Panc1 (cell line): ENCODE measurements at places on chromosomes 12 and 14. TPM values are rescaled to one million over a fixed set of nuclear protein-coding genes. Genes with fewer than 3 reads are reported as not detected.

- DNase-seq = no peak
Observed at GRCh38 chr12:79358716-79359300, 332.0 kb downstream of the PAWR start.

DNA sequence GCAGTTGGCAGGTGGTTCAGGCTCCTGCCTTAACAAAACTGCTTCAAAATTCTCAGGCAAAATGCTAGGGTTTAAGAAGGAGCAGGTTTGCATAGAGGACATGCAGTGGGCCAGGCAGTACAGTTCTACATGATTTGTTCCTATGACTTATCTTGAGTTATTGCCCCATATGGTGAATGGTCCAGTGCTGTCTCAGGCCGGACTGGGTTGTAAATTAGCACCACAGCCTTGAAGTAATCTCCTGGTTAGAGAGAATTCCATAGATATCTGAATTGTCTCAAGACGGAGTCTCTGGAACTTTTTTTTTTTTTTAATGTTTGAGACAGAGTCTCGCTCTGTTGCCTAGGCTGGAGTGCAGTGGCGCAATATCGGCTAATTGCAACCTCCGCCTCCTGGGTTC is 11.8 kb upstream of the PRPF39 start:
- DNase-seq = no peak

GRCh38 chr14:74085047-74085637 is 386 bp downstream of the LIN52 start:
- no peak for DNase-seq

- no peak for DNase-seq
Observed at GRCh38 chr12:4819654-4820053, 90.1 kb upstream of the KCNA1 start.

- no peak for DNase-seq
Observed at GRCh38 chr12:55729819-55730818, 1.3 kb upstream of the CD63 start.

DNA sequence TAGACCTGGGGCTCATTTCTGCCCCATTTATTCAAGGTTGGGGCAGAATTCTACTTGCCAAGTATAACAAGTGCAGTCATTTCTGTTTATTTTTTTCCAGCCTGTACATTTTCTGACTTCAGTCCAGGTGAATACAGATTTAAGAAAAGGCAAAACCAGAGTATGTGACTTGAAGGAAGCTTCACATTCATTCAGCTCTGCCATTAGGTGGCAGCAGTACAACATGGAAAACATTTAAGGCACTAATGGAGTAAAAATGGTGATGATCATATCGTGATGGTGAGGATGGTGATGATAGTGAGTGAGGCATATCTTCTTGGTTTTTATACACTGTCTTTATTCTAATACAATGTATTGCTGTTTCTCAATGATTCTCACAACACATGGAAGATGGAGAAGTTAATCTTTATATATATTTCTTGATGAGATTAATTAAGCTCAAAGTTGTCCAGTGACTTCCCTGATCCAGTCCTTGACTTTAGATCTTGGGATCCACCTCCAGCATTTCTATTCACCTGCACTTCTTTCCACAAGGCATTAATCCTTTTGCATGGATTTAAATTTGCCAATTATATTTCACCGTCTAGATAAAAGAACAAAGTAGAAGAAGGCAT is 176.7 kb upstream of the SEL1L start:
- DNase-seq = peak; percentile 5

GRCh38 chr14:67502867-67503266 is 14.3 kb upstream of the TMEM229B start:
- no peak for DNase-seq

DNA sequence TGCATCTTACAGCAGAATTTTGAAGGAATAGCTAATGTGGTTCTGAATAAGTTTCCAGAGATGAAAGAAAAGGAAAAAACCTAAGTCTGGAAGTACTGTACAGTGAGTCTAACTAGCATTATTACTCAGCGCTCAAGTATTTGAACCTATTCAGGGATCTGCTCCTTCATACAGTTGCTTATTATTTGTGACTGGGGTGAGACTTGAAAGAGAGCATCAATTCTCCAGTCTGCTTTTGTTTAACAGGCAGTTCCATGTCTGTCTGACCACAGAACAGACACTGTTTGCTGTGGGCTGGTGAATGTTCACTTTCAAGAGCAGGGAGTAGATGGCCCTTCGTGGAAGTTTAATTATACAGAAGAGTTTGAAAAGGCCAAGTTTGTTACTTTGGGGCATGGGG is 9.3 kb downstream of the ETV6 start:
- no peak for DNase-seq

DNA sequence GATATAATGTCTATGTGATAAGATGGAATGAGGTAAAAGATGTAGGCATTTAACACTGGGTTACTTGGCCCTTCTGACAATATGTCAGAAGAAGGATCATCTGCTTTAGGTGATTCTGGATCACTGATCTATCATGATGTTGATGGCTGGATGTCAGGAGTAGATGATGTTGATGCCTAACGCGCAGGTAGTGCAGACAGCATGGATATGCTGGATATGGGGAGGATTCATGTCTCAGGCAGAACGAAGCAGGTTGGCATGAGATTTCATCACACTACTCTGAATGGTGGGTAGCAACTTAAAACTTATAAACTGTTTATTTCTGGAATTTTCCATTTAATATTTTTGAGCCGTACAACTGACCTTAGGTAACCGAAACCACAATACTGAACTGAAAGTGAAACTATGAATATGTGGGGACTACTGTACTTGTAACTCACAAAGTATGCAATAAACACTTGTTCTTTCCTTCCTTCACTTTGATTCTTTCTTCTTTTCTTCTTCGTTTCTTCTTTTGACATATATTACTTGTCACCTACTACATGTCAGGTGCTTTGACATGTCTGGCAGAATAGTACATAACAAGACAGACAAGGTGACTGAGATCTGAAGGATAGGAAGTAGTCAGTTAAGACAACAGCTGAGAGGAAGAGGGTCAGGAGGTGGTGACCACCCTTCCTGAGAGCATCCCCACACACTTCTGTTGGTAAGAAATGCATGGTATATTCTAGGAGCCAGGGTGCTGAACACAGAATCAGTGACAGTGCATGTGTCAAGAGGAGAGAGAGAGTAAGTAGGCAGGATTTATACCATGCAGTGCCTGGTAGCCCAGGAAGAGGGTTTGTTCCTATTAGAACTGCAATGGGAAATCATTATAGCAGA is 238.8 kb downstream of the PPFIA2 start:
- DNase-seq = no peak

GRCh38 chr14:88269806-88270420 is 53.2 kb downstream of the KCNK10 start:
- DNase-seq = no peak

DNA sequence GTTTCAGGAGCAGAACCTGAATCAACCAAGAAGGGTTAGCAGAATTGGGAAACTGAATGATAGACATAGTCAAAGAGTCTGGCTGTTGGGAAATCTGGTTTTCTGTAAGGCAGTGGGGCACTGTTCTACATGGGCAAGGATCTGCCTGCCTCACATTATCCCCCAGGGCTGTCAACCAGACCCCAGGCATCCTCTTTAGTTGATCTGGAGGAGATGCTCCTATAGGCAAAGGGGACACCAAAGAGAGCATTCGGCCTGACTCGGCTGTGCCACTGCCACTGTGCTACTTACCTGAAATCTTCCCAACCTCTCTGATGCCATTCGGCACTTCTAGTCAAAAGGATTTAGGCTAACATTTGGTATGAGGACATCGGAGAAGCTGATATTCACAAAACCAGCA is 4.1 kb downstream of the ISCU start:
- no peak for DNase-seq

- no peak for DNase-seq
Observed at GRCh38 chr12:72256725-72257124, 15.4 kb upstream of the TRHDE start.

DNA sequence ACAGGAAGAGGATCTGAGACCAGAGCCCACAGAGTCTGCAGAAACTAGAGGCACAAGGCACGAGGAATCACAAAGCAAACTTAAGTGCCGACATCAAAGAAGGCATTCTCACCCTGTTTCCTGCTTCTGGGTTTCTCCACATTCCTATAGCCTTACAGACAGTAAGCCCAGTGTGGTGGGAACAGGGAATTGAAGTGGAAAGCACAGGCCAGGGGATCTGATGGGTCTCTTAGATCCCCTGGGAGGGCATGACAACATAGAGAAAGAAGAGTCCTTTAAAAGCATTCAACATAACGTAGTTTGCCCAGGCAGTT is 75.6 kb upstream of the FRMD6 start:
- no peak for DNase-seq

DNA sequence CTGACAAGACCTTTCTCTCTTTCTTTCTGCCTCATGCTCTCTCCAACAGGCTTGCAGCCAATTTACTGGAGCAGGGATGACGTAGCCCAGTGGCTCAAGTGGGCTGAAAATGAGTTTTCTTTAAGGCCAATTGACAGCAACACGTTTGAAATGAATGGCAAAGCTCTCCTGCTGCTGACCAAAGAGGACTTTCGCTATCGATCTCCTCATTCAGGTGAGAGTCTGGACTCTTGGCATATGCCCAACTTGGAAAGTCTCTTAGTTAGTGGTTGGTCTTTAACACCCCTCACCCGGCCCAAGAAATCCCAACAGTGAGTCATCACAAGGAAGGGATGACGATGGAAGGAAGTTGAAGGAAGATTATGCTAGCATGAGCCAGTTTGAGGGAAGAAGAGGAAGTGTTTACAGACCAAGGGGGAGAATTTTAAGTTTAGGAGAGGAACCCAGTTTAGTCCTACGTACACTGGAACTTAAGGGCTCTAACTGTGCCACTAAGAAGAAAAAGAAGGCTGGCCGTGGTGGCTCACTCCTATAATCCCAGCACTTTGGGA is 189.7 kb downstream of the ETV6 start:
- no peak for DNase-seq

CARMIL3 gene
- total RNA-seq = 0.15 TPM

PRPF39 gene
- 30.7 TPM for total RNA-seq

TMPRSS12 gene
- total RNA-seq = not detected

EGLN3 gene
- total RNA-seq = 3.6 TPM

KRT80 gene
- 51.5 TPM for total RNA-seq

BRI3BP gene
- 35.1 TPM for total RNA-seq

BATF gene
- not detected for total RNA-seq

ADAM20 gene
- total RNA-seq = 0.31 TPM

GALNT16 gene
- total RNA-seq = 0.72 TPM
